ENCODE measurements at places on chromosomes 5 and 9.

DNA sequence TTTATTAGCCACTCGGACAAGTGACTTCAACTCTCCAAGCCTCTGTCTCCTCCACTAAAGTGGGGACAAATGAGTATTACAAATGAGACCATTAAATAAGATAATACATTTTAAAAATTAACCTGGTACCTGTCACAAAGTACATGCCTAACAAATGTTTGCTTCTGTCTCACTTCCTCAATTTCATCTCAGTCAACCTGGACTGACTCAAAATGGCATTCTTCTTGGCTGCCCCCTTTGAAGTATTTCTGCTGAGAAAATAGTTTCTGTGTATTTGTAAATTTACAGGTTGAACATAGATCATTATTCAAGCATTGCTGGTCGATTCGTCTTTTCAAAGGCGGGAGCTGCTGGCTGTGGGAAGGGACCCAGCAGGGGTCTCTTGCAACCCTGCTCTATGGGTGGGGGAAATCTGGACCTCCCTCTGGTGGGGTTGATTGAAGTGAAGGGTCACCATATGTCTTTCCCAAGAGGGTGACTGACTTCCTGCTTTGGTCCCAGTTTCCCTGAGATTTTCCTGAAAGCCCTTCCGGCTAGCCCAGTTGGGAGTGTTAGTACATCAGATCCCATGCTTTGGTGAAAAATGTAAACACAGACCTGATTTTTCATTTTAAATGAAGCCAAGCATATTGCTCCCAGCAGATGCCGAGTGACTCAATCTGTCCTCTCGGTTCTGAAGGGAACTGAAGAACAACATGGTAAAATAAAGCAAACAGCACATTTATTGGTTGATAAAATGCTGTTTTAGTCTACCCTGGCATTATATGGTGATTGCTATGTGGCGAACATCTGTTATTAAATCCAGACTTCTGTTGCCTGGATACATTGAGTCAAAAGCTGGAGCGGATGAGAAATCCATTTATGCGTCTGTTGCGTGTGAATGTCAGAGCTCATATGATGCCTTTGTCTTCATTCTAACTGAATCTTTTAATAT, 73.0 kb downstream of the KCNIP1 start:
- DNase-seq: no peak

DNA sequence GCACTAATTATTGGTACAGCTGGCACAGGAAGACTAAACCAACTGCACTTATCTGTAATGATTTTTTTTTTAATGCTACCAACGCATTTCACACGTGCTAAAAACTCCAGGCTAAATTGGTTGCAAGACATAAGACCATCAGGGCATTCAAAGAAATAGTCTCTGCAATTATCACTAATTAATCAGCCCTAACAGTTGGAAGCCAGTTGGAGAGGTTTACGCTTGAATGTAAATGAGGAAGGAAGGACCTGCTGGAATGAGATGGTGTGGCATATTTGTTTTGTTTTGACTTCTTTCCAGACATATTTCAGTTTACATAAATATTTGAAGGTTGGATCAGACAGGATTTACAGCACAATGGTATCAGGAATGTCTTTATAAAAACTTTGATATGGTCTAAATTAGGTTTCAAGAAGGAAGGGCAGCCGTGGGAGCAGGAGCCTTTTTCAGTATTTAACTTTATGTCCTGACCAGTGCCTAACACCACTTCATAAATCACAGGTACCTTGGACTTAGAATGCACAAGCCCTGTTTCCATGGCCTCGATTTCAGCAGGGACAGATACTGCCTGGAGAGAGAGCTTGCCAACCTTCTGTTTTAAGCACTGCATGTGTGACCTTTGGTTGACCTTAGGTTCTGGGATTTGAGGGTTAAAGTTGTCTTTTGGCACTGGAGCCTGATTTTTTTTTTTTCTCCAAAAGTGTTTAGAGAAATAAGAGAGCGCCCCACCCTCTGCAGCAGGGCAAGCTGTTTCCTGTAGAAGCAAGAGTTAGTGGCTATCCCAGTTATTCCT, 199.8 kb upstream of the MAP3K1 start:
- DNase-seq: no peak

DNA sequence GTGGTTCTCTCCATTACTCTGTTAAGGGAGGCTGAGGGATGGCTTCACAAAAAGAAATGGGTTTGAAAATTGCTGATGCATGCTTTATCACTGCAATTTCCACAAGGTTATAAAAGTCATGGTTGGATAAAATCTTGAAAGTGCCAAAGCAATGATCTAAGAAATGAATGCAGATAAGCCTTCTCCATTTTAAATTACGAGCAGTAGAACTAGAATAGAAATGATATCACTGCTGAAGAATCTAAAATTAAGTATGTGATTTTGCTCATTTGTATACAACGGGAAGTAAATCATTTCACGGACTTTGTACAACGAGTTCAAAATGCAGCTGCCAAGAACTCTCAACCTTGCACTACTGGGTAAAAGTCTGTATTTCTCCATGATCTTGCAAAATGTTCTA, 299.0 kb downstream of the PRELID2 start:
- DNase-seq: no peak

DNA sequence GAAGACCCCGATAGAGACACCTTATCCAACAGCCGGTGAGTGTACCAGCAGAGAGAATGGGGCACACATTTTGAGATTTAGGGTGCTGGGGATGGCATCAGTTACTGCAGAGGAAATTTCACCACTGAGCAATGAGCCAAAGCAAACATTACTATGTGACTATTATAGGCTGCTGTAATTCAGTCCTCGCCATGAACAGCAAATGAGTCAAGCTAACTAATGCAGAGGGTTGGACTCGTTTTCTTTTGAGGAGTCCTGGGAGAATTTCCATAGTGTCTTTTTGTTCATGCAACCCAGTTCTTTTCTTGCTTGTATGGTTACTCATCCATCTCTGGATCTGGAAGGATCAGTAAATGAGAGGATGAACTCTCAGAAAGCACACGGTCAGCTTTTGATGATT, 323.8 kb downstream of the PSAT1 start:
- no peak for DNase-seq

GRCh38 chr5:120794121-120794520, 330.0 kb downstream of the PRR16 start:
- no peak for DNase-seq

Measured in NCI-H774 (cell line).